ENCODE measurements at places on chromosomes 2 and 18.

DNA sequence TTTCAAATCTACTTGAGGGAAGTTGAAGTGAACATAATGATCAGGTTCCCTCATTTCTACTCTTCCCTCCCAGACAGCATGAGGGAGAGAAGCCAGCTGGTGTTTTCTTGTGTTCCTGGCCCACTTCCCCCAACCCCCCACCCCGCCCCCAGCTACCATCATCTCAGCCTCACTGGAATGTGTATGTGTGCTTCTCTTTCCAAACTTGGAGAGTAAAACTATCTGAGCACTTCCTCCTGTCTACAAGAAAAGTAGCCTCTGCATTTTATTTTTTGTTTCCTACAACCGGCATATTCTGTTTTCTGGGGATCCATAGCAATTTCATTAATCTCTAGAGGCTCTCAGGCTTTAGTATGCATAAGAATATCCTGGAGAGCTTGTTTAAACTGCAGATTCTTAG lies 53.6 kb upstream of the GRHL1 start:
- no peak for DNase-seq

- no peak for DNase-seq
Observed at GRCh38 chr2:230700447-230700846, 12.2 kb upstream of the CAB39 start.

DNA sequence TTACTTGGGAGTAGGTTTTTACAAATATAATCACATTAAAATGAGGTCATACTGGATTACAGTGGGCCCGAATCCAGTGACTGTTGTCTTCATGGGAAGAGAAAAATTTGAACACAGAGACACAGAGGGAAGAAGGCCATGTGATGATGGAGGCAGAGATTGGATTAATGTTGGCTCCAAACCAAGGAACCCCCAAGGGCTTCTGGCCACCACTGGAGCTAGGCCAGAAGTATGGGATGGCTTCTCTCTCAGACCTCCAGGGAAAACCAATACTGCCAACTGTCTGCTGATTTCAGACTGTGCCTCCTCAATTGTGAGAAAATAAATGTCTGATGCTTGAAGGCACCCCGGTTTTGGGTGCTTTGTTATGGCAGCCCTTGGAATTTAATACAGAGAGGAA lies 76.0 kb downstream of the ALPK2 start:
- no peak for DNase-seq

- DNase-seq, result no peak
Observed at GRCh38 chr18:57077786-57078552, 68.9 kb upstream of the BOD1L2 start.

DNA sequence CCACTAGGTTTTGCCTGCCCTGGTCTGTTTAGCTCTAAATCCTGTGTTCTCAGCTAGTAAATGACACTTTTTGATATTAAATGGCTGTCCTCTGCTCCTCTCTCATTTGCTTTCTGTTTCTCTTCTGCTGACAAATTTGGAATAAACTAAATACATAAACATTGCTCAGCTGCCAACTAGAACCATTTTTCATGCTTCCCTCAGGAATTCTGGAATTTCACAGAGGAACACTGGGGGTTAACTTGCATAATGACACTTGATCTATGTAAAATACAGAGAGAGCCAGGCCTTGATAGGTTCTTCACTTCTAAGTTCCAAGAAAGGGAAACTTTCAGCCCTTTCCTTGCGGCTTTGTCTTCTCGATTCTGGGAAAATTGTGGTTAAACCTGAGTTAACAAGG lies 450.6 kb upstream of the ST6GAL2 start:
- no peak for DNase-seq

GRCh38 chr18:8056723-8057122 lies 489.6 kb downstream of the PTPRM start:
- DNase-seq, result no peak

GRCh38 chr18:27712066-27712465 lies 464.9 kb downstream of the CDH2 start:
- no peak for DNase-seq

GRCh38 chr2:144458541-144458940 lies 61.4 kb downstream of the ZEB2 start:
- no peak for DNase-seq

DNA sequence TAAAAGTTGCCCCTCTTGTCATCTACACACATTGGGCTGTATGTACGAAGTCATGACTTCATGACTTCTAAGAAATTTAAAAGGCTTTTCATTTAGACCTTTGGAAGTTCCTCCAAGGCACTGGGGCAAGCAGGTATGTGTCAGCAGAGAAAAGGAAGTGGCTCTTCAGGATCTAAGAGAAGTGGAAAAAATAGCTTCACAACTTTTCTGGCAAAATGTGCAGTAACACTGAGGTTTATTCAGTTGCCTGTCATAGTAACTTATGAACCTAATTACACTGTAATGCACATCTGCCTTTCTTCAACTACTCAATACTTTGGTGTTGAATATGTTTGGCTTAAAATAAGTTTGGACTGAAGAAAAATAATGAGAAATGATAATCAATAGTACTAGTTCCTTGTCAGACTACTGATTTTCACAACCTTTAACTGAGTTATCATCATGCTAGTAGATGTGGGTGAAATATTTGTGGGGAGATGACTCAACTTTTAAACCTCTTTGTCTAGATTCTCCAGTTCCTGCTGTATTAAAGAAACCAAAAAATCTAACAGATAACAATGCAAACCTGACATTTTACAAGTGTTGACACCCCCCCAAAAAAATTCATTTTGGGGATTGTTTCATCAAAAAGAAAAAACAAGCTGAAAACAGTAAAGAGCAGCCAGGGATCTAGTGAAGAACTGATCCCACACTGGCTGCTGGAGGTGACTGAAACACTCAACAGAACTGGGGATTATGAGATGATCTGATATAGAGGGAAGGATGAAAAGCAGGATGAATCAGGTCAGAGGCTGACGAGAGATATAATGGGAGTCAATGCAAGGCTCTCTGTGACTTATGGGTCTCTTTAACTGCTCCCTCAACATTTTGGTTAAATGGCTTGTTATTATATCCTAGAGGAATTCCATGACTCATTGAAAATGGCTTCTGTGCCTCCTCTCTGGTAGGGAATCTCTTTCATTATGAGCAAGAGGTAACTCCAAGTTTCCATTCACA lies 84.6 kb downstream of the COLEC12 start:
- no peak for DNase-seq

DNA sequence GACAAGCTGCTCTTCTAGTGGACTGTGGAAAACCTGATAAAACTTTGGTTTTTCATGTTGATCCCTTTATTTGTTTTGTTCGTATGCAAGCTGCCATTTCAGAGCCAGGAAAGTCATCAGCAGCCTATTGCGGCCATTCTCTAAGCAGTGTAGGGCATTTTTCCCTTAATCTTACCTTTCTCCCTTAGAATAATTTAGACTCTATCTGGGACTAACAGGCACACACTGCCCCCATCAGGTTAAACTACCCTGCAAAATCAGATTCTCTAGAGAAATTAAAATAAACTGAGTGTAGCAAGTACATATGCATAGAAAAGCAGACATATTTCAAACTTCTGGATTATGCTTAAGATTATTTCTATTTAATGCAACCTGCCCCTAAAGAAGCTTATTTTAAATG lies 347.5 kb downstream of the METTL4 start:
- DNase-seq, result no peak

DNA sequence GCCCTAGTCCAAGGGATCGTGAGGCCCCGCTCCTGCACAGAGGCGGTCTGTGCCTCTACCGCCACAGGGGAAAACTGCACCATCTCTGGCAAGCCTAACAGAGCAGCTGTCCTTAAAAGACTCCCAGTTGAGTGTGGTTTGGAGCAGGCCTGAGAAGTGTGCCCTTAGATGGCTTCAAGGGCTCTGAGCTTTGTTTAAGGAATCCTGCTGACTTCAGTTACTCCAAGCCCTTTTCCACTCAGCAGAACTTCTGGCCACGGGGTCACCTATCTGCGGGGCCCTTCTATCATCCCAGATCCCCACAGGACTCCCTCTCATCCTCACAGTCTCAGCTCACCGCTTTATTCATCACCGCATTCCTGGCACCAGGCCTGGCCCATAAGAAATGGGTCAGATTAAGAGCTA lies 131.5 kb downstream of the CCDC74A start:
- no peak for DNase-seq

DNA sequence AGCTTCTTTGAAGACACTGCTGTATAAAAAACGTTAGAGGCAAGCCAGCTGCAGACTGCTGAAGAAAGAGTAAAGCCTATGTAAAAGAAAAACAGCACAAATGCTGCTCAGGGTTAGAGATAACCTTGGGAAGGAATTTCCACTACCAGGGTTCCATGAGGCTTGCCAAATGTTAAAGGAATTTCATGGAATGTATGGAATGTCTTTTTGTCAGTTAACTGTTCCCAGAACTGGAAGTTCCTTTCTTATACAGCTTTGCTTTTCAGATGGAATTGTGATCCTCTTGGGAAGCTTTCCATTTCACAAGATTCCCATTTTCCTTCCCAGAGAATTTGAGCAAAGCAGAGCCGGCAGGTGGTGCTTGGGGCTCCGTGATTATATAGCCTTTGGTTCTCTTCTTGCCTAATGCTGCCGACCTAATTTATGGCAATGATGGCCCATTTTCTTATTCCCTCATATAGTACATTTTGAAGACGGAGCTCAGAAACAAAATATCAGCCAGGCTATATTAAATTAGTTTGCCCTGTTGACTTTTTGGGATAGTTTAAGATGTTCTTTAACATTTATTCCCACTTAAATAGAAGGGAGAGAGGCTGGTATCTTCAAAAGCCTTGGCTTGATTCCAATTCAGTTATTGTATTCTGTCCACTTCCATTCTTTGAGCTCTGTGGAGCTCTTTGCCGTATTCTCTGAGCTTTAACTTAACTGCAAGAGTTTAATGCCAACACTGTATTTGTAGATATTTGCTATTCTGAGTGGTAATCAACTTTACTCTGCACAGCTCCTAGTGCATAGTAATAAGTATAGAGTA lies 162.3 kb downstream of the PHLPP1 start:
- DNase-seq, result no peak

DNA sequence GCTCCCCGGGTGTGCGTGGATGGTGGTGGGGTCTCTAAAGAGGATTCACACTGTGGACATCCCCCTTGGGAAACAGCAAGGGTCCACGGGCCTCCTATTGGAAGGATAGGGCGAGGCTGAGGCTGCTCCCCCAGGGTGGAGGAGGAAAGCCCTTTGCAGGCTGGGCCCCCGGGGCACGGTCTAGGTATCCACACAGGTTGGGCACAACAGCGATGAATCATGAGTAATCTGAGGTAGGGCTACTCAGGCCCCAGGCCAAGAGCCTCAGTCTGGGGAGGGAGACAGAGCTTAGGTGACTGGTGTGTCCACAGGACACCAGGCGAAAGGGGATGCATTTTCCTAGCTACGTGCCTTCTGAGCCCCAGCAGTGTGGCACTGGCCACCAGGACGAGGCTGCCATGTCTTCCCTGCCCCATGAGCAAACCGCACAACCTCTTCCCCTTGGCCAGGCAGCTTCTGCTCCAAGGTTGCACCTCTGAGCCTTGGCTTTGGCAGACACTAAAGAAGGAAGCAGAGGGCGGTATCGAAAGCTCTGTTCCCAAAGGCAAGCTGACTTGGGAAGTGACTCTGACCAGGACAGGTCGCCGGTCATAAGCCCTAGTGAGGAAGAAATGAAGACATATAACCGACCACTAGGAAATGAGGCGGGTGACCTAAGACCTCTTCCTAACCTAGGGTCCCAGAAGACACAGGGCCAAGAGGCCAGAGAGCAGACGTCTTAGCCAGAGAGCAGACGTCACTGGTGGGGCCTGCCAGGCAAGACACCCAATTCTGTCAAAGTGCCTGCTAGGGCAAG lies 14.6 kb upstream of the SEMA4C start:
- DNase-seq, result no peak

DNA sequence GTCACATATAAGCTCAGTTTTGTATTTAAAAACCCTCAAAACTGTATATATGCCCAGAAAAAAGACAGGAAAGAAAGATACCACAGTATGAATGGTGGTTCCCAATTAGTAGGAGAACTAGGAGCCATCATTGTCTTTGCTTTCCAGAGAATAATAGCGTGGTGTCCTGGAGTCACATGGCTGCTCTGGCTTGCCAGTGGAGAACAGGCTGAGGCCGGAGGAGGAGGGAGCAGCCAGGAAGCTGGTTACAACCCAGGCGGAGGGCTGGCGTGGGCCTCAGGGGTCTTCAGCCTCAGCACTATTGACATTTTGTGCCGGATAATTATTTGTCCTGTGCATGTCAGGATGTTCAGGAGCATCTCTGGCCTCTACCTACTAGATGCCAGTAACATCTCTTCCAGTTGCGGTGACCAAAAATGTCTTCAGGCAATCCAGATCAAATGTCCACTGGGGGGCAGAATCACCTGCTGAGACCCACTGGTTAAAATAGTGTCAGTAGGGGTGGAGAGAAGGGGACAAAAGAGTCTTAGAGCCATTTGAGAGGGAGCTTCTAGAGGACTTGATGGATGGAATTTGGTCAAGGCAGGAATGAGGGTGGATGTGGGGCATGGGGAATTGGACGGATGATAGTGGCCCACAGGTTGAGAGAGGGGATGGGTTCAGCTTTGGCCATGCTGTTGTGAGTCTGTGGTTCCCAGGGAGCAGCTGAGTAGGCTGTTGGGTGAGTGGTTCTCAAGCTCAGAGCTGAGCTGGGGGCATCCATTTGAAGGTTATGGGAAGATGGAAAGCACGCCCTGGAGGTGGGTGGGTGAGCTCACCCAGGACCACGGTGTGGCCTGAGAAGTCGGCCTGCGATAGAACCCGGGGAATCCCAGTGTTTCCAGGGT lies 144.9 kb downstream of the AGAP1 start:
- no peak for DNase-seq

DNA sequence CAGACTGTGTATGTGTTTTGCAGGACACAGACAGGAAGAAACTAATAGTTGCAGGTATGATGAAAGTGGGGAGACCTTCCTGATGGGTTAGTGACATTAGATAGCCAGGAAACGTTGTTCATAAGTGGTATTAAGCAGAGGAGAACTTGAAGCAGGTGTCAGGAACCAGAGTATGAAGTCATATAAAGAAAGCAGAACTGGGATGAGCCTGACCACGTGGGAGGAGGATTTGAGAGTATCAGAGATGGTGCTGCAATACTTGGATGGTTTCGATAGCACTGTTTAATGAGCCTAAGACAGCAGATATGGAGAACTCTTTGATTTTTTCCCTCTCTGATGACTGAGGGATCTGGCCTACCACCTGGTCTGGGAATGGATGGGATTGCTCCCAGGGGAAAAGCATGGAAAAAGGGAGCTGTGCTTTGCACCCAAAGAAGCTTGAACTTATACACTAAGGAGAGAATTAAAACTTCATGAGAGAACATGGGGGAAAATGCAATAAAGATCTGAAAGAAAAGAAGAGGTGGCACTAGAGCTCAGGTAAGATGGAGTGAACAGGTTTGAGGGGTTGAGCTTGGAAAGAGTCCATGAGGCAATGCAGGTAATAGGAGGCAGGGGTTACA lies 226.0 kb upstream of the LRRTM1 start:
- DNase-seq, result no peak

DNA sequence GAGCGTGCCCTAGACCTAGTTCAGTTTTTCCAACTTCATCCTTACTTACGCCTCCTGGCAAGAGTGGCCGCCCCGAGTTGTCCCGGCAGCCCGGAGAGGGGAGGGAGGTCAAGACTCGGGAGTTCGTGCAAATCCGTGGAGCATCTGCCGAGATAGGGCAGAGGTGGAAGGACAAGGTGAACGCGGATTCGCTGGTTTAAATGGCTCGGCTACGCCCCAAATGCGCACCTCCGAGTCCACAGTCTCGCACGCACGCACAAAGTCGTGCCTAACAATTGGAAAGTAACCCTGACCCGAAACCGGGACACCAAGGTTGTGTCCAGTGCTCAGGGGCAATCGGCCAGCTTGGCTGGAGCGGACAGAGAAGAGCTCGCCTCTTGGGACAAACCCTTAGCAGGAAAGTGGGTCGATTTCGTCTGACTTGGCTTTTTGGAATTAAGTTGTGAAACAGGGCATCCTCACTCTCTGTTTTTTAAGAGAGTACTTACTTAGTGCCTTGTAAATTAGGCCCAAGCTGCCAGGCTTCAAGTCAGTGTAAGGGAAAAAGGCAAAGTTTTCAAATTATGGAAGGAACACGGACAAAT lies 726 bp upstream of the SS18 start:
- DNase-seq, result no peak

Data from mesothelial cell of epicardium (in vitro differentiated cells).